ENCODE measurements at places on chromosomes 4 and X.

GRCh38 chr4:112817933-112818593 lies 181.1 kb downstream of the LARP7 start:
- DNase-seq, result peak; percentile 51

DNA sequence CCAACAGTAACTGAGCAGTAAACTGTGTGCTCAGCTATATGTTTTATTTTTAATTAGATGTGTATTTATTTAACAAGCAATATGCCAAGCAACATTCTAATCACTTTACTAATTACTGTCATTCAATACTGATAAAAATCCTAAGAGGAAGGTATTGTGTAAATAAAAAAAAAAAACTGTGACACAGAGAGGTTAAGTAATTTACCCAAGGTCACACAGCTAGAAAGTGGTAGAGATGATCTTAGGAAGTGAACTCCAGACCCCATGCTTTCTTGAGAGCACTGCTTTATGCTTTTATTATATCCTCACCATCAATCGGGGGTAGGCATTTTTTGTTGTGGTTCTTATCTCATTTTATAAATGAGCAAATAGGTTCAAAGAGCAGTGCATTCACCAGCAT lies 417.1 kb downstream of the RAB28 start:
- no peak for DNase-seq

DNA sequence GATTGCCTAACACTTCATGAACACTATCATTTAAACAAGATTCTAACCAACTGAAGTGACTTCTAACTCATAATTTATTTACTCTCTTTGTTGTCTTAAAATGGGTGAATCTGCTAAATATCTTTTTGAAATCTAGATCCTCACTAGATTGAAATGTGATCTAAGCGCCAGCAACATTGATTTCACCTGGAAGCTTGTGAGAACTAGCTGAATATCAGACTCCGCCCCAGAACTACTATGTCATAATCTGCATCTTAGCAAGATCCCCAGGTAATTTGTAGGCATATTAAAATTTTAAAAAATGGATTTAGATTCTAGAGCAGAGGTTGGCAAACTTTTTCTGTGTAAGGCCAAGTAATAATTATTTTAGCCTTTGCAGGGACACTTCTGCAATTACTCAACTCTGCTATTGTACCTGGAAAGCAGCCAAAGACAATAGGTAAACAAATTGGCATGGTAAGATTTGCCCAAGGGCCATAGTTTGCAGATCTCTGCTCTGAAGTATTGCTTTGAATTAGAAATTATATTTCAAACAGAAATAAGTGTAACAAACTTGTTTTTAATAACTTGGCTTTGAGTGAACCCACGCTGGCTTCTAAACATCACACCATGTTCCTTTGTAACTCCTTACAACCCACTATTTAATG lies 121.5 kb downstream of the REELD1 start:
- no peak for DNase-seq

- no peak for DNase-seq
Observed at GRCh38 chr4:7499661-7500060, 64.9 kb upstream of the PSAPL1 start.

DNA sequence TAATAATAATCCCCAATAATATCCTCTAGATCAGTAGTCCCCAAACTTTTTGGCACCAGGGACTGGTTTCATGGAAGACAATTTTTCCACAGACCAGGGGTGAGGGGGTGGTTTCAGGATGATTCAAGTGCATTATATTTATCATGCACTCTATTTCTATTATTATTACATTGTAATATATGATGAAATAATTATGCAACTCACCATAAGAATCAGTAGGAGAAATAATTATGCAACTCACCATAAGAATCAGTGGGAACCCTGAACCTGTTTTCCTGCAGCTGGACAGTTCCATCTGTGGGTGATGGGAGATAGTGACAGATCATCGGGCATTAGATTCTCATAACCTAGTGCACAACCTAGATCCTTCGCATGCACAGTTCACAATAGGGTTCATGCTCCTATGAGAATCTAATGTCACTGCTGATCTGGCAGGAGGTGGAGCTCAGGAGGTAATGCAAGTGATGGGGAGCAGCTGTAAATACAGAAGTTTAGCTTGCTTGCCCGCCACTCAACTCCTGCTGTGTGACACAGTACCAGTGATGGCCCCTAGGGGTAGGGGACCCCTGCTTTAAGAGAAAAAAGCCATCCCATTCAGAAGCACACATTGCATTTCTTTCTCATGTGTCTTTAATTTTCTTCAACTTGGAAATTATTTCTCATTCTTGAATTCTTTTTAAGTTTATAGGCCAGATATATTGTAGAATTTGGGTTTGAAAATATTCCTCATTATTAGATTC lies 16.0 kb upstream of the SH3RF1 start:
- no peak for DNase-seq
